OCI-M1 (cell line): ENCODE measurements at places on chromosomes 1 and 21.

DNA sequence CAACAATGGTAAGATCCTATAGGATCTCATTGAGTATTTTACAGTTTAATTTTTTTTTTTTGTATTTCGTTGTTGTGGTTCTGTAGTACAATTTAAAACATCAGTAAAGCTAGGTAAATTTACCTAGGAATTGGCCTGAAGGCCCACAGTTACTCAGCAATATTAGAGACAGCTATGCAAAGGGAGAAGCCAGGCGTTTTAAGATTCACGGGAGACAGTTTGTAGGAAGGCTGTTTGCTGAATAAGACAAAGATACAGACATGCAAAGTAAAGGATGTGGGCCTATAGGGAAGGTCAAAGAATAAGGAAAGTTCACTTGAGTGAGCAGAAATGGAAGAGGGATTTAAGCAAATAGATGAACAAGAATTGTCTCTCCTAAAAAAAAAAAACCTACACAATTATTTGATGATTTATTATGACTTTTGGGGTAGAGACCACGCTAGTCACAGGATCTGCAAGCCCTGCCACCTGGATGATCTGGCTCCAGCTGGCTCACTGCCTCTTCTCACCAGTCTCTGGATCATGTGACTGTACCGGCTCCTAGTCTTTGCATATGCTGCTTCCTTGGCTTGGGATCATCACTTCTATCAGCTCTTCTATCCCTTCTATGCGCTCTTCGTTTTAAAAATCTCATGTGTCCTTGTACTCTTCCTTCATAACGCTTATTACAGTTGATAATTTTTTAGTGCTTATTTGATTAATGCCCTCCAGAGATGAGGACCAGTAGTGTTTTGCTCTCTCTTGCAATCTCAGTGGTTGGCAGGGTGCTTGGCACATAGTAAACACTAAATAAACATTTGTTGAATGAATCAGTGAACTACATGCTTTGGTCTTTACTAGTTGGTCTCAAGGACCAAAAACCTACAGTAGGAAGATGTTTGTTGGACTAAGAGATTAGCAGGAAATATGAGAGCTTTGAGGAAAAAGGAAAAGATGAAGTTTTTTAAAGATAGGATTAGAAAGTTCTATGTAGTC is 14.1 kb downstream of the DYRK1A start:
- peak; percentile 37 for DNase-seq

- no peak for DNase-seq
Observed at GRCh38 chr1:4614371-4615137, 39.9 kb upstream of the AJAP1 start.

- DNase-seq, result no peak
Observed at GRCh38 chr21:42172596-42173483, 46.1 kb upstream of the ABCG1 start.

DNA sequence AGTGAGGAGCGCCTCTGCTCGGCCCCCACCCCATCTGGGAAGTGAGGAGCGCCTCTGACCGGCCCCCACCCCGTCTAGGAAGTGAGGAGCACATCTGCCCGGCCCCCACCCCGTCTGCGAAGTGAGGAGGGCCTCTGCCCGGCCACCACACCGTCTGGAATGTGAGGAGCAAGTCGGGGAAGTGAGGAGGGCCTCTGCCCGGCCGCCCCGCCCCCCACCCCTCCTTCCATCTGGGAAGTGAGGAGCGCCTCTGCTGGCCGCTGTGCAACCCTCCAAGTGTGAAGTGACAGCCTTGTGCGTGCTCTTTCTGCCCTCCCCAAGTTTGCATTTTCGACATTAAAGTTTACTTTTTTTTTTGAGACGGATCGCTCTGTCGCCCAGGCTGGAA is 5.1 kb upstream of the ZZZ3 start:
- DNase-seq, result no peak

- DNase-seq, result no peak
Observed at GRCh38 chr1:27380224-27380623, 2.9 kb downstream of the CD164L2 start.

DNA sequence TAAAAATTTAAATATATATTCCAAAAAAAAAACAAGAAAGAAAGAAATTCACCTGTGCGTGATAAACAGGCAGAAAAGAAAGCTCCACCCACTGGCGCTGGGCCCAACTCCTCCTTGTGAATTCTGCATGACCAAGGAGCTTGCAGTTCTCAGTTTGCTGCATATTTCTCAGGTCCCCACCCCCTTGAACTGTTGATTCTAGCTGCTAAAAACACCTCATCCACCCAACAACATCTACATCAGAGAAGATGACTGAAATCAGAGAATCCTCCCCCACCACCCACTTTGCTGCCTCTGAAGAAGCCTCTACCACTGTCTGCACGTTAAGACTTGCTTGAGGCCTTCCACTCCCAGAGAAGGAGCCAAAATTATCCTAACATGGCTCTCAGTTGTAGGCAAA is 104.8 kb downstream of the RGS2 start:
- DNase-seq, result peak; percentile 8

DNA sequence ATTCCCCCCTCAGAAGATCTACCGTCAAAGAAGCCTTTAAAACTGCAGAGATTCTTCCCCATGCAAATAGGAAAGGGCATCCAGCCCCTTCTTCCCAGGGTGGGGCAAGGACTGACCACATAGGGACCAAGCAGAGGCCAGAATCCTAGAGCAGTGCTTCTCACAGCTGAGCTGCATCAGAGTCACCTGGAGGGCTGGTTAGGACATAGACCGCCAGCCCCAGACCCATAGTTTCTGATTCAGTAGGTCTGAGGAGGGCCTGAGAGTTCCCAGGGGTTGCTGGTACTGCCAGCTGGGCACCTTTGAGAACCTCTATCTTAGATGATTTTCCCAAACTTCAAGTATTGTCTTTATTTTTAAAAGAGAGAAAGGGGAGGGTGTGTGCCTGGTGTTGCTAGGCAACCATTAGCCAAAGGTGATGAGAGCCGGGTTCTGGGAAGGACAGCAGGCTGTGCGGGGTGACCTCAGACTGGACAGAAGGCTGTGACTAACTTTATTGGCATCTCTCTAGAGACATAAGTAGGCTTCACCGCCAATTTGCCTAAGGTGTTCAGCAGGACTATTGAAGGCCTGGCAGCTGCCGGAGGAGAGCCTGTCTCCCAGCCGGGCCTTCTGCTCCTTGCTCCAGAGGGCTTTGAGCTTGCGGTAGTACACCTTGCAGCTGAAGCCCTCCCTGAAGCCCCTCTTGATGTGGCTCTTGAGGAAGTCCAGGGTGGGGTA is 3.0 kb downstream of the SPATA46 start:
- no peak for DNase-seq

- DNase-seq, result no peak
Observed at GRCh38 chr1:87728169-87728568, 399.5 kb downstream of the LMO4 start.

- no peak for DNase-seq
Observed at GRCh38 chr1:226129230-226129629, 57.3 kb downstream of the ACBD3 start.

- no peak for DNase-seq
Observed at GRCh38 chr1:175207971-175208370, 15.4 kb upstream of the KIAA0040 start.

- DNase-seq, result peak; percentile 22
Observed at GRCh38 chr21:46617267-46618051, 12.6 kb upstream of the S100B start.

DNA sequence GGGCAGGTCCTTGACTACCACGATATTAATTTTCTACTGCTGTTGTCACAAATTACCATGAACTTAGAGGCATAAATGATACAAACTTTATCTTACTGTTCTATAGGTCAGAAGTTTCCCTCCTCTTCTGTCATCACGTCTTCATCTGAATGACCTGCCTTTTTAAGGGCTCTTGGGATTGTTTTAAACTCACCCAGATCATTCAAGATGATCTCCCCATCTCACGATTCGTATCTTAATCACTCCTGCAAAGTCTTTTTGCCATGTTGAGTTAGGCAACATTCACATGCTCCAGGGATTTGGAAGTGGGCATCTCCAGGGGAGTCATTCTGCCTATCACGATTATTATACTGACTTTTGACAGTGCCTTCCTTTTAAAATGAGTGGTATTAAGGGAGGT is 32.1 kb downstream of the NCAM2 start:
- no peak for DNase-seq

DNA sequence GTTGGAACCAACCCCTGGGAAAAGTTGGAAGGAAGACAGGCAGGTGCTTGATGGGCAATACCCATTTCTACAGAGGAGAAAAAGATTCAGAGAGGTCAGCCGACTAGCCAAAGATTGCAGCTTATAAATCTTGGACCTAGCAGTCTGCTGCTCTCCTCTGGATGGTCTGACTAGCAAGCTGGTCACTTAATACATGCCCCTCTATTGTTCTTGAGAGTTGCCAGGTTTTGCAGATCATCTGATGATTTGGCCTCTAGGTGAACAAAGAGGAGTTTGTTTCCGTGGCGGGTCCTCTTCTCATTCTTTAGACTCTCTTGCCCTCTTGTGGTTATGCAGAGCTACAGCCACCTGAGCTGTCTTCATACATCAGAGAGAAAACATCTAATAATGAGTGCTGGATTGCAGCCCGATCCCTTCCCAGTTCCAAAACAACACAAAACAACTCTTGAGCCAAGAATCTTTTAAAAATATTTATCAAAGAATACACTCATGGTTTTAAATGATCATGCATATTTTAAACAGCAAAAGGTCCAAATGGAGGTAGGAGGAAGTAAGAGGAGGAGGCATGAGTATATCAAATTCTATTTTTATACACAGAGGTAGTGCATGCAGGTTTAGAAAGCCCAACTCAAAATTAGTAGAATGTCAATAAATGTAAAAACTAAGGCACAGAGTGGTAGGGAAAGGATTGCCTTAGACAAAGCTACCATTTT is 115.7 kb downstream of the SLC30A10 start:
- DNase-seq, result peak; percentile 78

DNA sequence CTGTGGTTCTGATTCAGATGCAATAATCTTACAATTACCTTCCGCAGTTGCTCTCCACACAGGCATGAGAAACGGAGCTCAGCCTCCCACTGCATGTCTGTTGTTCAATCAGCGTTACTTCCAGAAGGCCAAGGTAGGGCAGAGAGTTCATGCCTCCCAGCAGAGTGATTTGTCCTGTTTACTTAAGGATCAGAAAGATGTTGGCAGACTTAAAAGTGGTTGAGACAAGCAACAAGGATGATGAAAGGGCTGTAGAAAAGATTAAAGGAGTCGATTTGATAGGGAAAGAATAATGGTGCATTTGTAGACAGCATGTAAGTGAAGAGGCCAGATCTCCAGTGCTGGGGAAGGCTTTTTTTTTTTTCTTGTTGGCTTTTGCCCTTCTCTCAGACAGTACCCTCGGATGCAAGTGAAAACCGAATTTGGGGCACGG is 26.6 kb downstream of the ARMH1 start:
- no peak for DNase-seq

- DNase-seq, result no peak
Observed at GRCh38 chr1:39717809-39718208, 20.9 kb upstream of the PPIE start.

DNA sequence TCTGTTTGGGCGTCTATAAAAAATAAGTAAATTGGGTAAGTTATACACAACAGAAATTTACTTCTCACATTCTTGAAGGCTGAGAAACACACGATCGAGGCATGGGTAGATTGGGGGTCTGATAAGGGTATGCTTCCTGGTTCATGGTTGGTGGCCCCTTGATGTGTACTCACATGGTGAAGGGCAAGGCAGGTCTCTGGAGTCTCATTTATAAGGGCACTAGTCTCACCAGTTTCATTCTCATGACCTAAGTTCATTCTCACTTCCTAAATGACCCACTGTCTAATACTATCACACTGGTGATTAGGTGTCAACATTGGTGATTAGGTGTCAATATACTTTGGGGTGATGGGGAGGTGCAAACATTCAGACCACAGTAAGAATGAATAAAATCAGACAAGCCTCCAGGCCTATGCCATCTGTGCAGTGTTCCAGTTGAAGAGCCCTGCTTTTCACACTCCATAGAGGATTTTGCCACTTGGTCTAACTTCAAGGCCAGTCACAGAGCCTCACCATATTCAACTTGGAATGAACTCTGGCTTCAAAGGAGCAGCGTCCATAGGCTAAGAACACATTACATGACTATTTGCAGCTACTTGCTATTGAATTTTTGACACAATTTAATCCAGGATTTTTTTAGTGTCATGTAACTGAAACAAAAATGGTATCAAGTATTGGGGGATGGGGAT is 2.5 kb upstream of the GBP4 start:
- DNase-seq, result peak; percentile 48

DNA sequence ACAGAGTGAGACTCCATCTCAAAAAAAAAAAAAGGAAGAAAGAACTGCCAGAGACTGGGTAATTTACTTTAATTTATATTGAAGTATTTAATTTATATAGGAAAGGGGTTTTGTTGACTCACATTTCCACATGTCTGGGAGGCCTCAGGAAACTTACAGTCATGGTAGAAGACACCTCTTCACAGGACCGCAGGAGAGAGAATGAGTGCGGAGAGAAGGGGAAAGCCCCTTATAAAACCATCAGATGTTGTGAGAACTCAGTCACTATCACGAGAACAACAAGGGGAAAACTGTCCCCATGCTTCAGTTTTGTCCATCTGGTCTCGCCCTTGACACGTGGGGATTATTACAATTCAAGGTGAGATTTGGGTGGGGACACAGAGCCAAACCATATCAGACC is 25.8 kb upstream of the PPP1R8 start:
- no peak for DNase-seq

DNA sequence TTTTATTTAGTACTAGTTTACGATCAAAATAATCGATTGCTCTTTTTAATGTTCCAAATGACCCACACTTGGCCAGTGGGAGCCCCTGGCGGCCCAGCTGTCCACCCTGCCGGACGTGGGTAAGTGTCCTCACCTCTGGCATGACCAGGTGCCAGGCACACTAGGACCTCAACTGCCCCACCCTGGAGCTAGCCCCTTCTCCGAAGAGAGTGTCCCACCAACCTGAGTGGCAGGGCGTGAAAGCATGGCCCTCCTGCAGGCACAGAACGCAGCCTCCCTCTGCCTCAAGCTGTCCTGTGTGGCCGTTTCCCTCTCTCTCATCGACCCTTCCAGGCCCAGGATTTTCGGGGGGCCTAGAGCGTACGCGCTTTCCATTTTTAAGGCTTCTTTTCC is 32.9 kb upstream of the AGPAT3 start:
- DNase-seq, result no peak

DNA sequence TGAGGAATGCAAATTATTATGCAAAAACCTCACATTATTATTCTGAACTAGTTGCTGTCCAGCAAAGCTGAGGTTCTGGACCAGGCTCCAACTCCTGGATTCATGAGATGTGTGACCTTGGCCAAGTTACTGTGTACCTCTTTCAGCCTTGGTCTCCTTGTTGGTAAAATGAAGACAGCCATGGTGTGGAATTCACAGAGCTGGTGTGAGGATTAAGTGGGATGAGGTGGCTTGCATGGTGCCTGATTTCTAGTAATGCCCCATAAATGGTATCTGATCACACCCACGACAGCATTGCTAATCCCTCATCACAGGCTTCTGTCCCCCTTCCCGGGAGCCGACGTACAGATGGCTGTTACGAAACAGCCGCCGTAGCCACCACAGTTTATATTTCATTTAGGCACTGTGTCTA is 59.6 kb downstream of the PGBD5 start:
- no peak for DNase-seq

- no peak for DNase-seq
Observed at GRCh38 chr1:41280202-41281032, 38.3 kb upstream of the SCMH1 start.

GRCh38 chr1:235513495-235514366 is 9.5 kb upstream of the B3GALNT2 start:
- peak; percentile 90 for DNase-seq

- DNase-seq, result peak; percentile 3
Observed at GRCh38 chr1:18417316-18418269, 63.1 kb upstream of the KLHDC7A start.

- DNase-seq, result no peak
Observed at GRCh38 chr1:116038679-116039078, 62.4 kb downstream of the SLC22A15 start.
